ENCODE measurements at places on chromosomes 2 and 18. TPM values are rescaled to one million over a fixed set of nuclear protein-coding genes. Genes with fewer than 3 reads are reported as not detected.

The PPP1R1C gene
- 0.58 TPM for total RNA-seq

The LRATD1 gene
- 4.0 TPM for total RNA-seq

The ANKRD30BL gene
- total RNA-seq = not detected

The RAB17 gene
- total RNA-seq = 19.2 TPM

The IWS1 gene
- total RNA-seq = 9.7 TPM

The DSG1 gene
- not detected for total RNA-seq

The TTC31 gene
- 10.1 TPM for total RNA-seq

The TMEM198 gene
- 2.6 TPM for total RNA-seq

The ASB18 gene
- not detected for total RNA-seq

The DBI gene
- total RNA-seq = 20.6 TPM

The RIT2 gene
- total RNA-seq = not detected

The WNT10A gene
- total RNA-seq = 0.15 TPM

The ING5 gene
- 19.9 TPM for total RNA-seq

The ANTXR1 gene
- 2.1 TPM for total RNA-seq

The ESPNL gene
- 0.05 TPM for total RNA-seq

The NABP1 gene
- 10.2 TPM for total RNA-seq

The PMAIP1 gene
- 1.8 TPM for total RNA-seq

The LAMA1 gene
- 0.65 TPM for total RNA-seq

Data from pancreas (tissue), 10 donors.